Hepatic stellate cell (primary cell): ENCODE measurements at places on chromosomes 5 and 9.

DNA sequence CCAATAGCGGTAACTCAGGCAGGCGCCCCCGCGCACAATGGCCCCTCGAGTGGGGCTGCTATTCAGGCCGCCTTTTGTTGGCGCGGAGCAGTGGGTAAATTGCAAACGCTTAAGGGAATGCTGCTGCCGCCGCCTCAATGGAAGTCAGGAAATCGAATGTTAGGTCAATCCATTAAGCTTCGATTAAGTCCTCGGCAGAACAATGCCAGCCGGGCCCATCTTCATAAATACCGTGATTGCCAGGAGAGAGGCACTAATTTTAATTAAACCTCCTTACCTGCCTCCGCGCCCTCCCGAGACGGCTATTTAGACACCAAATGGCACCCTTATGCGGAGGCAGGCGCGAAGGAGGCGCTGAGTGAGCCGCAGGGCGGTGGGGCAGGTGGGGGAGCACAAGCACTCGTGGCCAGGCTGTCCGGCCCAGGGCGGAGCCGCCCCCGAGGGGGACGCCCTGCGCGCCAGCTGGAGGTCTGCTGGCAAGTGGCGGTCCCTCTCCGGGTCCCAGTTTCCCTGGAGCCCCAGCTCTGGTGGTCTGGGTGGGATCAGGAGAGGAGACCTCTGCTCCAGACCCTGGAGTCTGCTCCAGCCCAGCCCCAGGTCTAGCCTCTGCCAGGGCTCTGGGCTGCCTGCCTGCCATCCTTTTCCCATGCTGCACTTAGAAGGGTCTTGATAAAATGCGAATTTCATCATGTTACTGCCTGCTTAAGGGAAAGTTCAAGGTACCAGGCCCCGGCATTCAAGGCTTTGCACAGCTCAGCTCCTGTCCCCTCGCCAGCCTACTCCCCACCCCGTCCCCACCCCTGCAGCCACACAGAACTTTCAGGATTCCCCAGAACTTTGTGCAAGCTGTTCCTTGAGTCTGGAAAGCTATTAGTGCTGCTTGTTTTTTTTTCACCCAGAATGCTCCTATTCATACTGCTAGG lies 19.7 kb downstream of the NR5A1 start:
- no peak for DNase-seq

- peak; percentile 14 for DNase-seq
Measured at GRCh38 chr5:74766418-74766848, 484 bp downstream of the GFM2 start.

DNA sequence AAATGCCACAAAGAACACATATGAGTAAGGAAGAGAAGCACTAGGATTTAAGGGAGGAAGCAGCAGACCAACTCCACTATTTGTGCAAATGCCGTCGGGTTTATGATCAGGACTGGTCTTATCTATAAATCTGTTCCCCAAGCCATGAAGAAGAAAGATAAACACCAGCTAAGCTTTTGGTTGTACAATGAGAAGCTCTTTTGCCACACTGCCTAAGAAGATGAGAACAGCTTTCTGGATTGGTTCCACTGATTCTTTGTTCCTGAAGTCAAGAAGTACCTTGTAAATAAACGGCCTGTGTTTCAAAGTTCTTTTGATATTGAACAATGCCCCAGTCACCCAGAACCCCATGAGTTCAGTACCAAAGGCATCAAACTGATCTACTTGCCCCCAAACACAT lies 93.9 kb downstream of the RFX3 start:
- DNase-seq = no peak

DNA sequence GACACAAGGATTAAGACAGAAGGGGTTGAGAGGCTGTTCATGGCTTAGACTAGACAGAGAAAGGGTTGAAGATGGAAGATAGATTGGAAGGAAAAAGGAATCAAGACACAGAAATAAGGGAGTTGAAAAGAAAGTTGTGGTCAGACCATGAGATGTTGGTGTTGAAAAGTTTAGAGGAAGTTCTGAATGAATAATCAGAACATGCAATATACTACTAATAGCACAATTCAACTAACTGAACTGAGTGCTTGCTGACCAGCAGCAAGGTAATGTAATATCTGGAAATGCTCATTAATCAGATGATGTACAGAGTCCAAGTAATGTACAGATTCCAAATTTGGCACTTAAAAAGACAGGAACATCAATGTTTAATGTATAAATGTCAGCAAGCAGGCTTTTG lies 10.6 kb upstream of the NNT start:
- DNase-seq = no peak

- no peak for DNase-seq
Measured at GRCh38 chr5:77437194-77437593, 54.9 kb downstream of the WDR41 start.

- DNase-seq = no peak
Measured at GRCh38 chr5:170632266-170632984, 128.6 kb downstream of the KCNIP1 start.

DNA sequence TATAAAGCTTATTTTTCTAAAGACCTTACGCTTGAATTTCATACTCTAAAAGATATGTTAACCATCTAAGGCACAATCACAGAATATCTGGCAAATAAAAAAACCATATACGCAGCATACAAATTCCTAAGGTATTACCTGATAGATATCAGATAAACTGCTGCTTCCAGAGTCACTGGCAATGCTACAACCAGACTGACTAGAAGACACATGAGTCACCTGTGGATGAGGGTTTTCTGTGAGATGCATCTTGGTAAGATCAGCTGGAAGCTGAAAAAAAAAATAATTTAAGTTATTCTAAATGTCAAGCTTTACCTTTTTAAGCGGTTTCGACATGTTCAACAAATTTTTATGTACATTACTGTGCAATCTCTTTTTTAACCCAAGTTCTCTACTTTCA lies 113.8 kb downstream of the RAPGEF6 start:
- no peak for DNase-seq

DNA sequence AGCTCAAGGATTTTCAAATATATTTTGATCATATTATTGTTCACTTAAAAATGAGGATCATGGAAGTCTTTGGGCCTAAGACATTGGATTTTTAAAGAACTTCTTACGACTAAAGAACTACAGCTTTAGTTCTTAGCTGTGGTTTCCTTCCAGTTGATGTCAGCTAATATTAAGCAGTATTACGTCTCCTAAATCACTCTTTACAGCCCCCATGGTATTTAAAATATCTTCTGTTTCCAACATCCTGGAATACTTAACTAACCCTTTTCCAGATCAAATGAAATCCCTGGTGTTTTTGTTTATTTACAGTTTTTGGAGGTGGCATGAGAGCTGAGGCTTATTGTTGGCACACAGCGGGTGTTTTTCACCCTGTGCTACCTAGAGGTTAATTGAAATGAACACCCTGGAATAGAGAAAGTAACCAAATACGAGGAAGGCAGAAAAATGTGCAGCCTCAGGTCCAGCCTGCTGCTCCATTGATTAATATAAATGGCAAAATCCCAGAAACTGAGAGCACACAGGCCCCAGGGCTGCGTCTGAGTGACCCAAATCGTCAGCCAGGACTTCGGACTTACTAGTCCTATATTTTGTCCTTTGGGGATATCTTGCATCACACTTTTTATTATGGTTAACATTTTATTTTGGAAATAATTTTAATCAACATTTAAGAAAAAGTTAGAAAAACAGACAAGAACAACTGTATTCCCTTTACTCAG lies 52.3 kb upstream of the ICE1 start:
- no peak for DNase-seq
